ENCODE measurements at places on chromosomes 4 and X.

- DNase-seq: no peak
Measured at GRCh38 chr4:174483792-174484191, 38.5 kb downstream of the HPGD start.

DNA sequence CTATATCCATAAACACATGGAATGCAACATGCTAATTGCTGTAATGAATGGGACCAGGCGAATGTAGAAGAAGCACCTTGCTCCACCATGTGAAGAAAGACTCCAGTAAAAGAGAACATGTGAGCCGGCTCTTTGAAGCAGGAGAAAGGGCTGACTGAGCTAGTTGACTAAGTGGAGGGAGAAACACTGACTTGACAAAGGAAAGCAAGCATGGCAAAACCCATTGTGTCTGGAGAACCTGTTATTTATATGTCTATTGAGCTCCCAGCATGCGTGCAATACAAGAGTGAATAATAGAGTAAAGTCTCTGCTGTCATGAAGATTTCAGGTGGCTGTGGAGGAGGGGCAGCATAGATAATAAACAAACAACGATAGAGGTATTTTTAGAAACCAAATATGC is 559.9 kb downstream of the RAB28 start:
- no peak for DNase-seq

GRCh38 chr4:29009908-29010307 is 1710.3 kb upstream of the PCDH7 start:
- no peak for DNase-seq

DNA sequence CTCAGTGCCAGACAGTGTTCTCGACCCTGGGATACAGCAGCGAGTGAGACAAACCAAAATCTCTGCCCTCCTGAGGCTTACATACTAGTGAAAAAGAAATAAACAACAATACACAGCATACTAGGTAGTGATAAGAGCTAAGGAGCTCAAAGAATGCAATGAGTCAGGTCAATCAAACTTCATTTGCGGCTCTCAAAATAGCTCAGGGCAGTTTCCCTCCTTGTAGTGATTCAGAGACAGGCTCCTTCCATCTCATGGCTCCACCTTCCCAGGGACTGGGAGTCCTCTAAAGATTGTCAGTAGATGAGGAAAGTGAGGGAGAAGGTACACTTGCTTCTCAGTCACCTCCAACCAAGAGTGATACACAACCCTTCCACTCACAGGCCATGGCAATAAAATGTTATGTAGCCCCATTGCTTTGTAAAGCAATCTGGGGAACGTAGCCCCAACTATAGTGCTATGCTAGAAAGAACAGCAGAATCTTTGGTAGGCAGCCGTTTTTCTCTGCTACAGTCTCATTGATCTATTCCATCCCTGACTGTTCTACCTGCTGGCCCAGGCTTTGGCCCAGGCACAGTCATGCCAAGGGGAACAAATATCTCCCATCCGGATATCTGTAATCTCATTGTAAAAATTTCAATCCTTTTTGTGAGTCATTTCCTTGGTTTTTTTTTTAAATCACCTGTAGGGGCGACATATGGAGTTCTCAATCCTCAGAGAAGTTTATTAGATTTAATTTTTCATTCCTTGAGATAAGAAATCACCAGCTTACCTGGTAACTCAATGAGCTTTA is 183.1 kb upstream of the S100G start:
- no peak for DNase-seq

DNA sequence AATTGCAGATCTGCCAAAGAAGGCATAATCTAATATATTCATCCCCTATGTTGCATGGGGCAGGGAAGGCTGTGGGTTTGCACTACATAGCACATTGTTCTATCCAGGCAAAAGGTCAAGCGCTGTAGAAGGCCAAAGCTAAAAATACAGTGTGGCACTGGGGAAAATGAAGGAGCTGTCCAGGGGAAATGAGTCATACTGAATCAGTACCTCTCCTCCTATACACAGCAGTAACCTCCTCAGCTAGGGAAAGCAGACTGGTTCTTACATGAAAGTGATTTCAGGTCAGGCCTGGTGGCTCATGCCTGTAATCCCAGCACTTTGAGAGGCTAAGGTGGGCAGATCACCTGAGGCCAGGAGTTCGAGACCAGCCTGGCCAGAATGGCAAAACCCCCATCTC is 31.0 kb upstream of the SLC25A4 start:
- DNase-seq: peak; percentile 45

DNA sequence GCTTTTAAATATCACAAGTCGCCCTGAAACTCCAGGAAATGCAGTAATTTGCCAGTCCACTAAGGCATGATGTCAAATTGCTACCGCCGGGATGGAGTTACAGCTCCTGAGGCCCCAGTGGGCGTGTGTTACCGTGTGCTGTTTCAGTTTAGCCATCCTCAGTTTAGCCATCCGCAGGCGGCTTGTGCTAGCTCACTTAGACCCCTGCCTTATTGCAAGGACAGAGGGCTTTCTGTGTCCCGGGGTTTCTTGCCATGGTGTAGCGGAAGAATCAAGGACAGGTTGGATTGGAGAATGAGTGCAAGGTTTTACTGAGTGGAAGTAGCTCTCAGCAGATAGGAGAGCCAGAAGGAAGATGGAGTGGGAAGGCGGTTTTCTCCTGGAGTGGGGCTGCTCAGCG is 33.8 kb upstream of the LRBA start:
- no peak for DNase-seq

GRCh38 chr4:145960012-145960411 is 21.4 kb upstream of the ZNF827 start:
- no peak for DNase-seq

- no peak for DNase-seq
Measured at GRCh38 chr4:77349796-77350195, 192.8 kb downstream of the CCNG2 start.

- no peak for DNase-seq
Measured at GRCh38 chr4:145589916-145590702, 29.1 kb upstream of the MMAA start.

DNA sequence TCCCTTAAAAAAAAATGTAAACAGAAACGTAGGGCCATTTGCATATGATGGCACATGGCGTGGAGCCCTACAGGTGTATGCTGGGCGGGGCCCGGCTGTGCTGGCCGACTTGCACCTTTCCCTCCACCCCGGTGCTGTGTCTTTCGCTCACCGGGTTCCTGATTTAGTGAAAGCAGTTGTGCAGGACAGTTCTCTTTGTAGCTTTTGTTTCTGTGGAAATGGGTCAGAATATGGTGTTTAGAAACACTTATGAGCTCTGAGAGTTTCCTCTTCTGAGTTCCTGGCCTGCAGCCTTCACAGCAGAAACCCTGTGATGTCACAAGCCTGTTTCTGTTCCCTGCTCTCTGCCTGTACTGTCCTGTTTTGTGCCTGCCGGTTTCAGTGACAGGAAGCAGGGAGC is 22.5 kb upstream of the MSANTD1 start:
- no peak for DNase-seq

DNA sequence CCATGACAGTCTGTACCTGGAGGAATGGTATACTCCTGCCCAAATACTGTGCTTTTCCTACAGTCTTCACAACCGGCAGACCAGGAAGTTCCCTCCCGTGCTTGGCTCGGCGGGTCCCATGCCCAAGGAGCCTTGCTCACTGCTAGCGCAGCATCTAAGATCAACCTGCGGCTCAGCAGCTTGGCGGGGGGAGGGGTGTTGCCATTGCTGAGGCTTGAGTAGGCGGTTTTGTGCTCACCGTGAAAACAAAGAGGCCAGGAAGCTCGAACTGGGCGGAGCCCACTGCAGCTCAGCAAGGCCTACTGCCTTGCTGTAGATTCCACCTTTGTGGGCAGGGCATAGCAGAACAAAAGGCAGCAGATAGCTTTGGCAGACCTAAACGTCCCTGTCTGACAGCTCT is 152.7 kb downstream of the TEX11 start:
- no peak for DNase-seq

GRCh38 chr4:76363556-76364290 is 57.2 kb downstream of the STBD1 start:
- no peak for DNase-seq

DNA sequence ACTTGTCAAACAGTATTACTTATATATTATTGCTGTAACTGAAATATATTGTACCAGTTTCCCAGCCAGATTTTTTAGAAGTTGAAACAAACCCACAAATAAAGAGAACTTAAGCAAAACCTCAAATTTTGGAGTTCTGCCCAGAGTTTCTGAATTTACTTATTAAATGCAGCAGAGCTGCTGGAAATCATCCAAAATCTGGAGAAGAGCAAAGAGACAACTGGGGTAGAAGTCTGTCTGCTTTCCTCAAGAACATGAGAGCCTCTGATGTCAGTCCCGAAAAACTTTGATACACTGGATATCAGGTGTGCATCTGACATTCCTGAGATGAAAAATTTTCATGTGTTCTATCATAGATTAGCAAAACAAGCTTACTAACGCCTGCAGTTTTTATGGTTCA is 325.9 kb downstream of the NR3C2 start:
- DNase-seq: no peak

GRCh38 chr4:120049732-120050494 is 16.7 kb downstream of the MAD2L1 start:
- peak; percentile 20 for DNase-seq

GRCh38 chrX:81925812-81926211 is 723.9 kb downstream of the SH3BGRL start:
- DNase-seq: no peak

DNA sequence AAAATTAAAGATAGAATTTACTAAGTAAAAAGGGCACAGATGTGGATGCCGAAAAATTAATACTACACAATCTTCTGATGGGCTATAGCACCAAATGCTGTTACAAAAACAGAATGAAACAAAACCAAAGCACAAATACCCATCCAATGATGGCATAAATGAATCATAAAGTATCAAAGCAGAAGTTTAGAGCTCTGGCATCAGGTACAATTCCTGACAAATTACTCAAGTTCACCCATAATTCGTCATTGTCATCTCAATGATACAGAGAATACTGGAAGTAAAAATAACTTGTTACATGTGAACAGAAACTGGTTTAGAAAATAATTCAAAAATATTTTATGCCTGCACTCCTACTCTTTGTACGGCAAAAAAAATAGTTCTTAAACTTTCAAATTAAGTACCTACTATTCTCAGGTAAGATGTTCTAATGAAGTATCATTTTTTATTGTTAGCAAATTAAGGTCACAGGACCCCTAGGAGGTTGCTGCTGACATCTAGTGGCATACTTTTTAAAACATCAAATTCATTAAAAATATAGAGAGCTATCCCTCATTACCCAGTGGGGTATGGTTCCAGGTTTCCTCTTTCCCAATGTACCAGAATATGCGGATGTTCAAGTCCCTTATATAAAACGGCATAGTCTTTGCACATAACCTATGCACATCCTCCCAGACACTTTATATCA is 126.1 kb downstream of the INPP4B start:
- no peak for DNase-seq

- no peak for DNase-seq
Measured at GRCh38 chr4:120939693-120940092, 17.2 kb upstream of the PRDM5 start.

DNA sequence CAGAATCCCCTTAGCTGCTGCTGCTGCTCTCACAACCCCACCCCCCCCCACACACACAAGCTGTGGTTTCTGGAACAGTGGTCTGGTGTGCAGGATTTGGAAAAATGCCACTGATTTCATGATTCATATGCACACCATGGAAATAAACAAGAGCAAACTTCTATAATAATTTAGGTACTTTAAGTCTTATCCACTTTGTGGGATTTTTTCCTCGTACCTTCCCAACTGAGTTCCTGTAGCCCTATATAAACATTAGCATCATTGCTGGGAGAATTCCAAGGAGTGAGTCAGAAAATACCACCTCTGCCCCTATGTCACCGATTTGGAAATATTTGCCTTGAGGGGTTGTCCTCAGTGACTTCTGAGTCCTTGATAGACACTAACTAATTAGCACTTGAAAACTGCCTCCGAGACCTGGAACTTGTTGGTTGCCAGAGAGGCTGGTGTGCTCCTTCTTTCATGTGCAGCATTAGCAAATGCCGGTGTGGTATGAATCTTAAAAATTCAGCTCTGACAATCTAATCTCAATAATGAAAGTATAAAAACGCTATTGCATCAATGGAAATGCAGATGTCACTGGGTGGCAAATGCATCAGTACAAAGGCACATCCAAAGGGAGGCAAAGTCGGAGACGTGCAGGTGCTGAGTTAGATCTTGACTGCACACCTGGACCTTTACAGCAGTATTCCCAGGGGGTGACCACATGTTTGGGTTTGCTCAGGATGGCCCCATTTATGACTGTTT is 61.8 kb downstream of the CPE start:
- DNase-seq: no peak

DNA sequence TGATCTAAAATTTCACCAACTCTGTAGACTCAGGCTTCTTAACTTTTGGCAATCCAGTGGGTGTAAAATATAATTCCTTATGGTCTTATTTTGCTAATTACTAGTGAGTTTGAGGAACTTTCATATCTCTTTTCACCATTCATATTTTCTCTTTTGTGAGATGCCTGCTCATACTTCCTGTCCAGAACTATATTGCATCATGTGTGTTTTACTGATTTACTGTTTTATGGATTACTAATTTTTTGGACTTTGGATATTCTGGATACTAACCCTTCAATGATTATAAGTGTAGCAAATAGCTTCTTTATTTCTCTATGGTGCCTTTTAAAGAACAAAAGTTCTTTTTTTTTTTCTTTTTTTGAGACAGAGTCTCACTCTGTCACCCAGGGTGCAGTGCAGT is 20.6 kb downstream of the GSX2 start:
- no peak for DNase-seq

- DNase-seq: no peak
Measured at GRCh38 chr4:165502916-165503907, 124.4 kb downstream of the CPE start.

DNA sequence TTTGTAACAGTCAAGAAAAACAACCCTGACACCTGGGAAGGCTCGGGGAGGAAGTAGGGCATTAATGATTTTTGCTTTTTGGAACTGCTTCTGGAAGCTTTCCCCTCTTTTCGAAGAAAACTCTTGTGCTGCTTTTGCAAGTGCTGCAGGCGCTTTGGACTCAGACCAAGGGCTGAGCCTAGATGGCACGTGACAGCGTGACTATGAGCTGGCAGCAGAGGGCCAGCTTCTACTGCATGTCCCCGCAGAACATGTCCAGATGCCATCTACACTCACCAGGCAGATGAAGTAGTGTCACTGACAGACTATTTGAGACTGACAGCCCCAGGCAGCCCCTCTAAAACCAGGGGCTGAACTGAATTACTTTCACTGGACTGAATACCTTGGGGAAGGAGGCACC is 6.2 kb downstream of the NR0B1 start:
- DNase-seq: no peak

DNA sequence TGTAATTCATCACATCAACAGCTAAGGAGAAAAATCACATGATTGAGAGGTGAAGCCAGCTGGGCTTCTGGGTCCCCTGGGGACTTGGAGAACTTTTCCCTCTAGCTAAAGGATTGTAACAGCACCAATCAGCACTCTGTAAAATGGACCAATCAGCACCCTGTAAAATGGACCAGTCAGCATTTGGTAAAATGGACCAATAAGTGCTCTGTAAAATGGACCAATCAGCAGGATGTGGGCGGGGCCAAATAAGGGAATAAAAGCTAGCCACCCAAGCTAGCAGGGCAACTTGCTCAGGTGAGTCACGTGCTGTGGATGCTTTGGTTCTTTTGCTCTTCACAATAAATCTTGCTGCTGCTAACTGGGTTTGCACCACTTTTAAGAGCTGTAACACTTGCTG is 1248.3 kb downstream of the PCDH18 start:
- no peak for DNase-seq
